H1 (cell line): ENCODE measurements at places on chromosomes 1 and 21.

- peak; percentile 29 for DNase-seq
Measured at GRCh38 chr1:168301664-168302320, 21.1 kb downstream of the TBX19 start.

GRCh38 chr1:187245201-187245600 is 416.5 kb downstream of the PLA2G4A start:
- no peak for DNase-seq

- no peak for DNase-seq
Measured at GRCh38 chr1:229117664-229118300, 153.1 kb upstream of the RAB4A start.

DNA sequence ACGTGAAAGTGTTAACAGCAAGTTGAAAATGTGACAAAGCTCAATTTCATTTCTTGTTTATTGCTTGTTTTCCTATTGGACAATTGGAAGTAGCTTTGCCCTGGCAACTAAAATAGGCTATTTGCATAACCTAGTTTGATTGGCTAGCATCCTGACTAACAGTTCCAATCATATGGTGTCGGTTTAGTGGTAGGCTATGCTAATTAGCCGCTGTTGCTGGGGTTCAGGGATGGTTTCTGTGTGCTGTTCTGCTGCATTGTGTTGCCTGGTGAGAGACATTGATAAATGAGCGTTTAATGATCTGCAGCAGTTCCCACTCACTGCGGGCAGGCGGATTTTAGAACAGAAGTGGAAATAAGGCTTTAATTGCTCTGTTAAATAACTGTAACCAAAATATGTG is 68.5 kb downstream of the DYRK1A start:
- peak; percentile 21 for DNase-seq

- no peak for DNase-seq
Measured at GRCh38 chr1:161001525-161001924, 19.4 kb downstream of the F11R start.

DNA sequence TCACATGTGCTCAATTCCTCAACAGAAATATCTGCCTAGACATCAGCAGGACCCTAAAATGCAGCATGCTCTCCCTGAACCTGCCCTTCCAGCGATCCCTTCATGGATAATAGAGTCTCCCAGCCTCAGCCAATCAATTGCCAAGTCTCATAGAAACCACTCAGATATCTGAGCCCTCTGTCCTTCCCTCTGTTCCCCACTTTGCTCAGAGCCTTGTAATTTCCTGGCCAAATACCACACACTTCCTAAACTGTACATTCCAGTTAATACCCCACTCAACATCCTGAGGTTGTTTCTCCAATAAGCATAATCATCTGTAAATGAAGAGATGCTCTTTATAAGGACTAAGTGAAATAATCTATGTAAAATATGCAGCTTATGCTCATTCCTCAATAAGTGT is 59.3 kb upstream of the PTGFRN start:
- DNase-seq, result no peak

DNA sequence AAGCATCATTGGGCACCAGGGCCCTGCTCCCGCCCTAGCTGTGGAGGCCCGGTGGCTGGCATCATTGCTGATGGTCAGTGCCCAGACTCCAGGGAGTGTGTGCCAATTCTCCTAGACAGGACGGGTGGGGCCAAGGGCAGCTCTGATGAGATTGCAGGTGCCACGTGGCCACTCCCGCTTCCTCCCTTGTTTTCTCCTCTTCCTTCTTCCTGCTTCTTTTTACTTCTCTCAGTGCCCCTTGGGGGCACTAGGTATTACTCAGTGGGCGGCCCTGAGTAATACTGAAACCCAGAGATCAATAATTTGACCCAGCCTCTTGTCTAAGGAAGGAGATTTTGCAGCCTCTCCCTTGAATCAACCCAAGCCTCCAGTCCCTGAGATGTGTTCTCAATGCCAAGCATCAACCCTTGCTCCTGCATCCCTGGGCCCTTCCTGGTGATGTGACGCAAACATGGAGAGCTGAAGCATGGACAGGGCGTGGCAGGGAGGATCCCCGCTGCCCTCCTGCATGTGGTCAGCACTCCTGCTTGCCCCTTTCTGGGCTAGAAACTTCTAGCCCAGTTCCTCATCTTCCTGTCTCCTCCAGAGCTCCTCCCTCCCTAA is 32.4 kb downstream of the CDK18 start:
- no peak for DNase-seq

- no peak for DNase-seq
Measured at GRCh38 chr1:47938520-47938919, 58.7 kb downstream of the TRABD2B start.
